ENCODE measurements at places on chromosomes 6 and 20.

DNA sequence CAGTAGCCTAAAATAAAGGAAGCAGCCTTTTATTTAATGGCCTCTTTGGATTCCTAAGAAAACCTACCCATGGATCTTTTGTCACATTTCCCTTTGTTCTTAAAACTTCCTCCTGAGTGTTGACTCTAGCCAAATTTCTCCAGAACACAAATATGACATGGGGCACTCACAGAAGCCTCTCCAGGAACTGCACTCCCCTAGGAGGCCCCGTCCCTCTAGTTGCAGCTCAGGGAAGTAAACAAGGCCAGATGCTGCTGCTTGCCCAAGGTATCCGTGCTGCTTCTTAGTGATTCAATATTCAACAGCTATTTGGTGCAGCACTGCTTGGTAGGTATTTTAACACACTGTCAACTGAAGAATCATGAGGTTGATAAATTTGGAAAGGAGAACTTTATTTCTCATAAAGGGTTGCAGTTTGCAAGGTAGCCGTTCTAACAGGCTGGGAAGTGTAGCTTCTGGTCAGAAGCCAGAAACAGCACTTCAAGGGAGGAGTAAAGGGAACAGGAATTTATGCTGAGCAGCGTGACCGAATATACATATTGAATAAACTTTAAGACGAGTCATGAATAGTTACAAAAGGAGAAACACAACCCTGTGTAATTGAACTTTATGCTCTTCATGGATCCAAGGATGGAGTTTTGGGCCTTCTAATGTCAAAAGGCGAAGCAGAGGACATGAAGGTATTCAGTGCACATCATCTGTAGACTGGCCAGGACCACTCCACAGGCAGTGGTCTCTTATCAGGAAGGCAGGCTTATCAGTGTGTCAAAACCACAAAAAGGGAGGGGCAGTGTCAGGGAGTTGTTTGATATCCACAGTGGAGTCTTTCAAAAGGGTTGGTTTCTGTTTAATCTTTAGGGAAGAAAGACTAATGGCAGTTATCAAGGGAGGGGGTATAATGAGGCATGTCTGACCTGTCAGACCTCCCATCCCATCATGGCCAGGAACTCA, 63.3 kb downstream of the CD24 start:
- DNase-seq = peak; percentile 65

DNA sequence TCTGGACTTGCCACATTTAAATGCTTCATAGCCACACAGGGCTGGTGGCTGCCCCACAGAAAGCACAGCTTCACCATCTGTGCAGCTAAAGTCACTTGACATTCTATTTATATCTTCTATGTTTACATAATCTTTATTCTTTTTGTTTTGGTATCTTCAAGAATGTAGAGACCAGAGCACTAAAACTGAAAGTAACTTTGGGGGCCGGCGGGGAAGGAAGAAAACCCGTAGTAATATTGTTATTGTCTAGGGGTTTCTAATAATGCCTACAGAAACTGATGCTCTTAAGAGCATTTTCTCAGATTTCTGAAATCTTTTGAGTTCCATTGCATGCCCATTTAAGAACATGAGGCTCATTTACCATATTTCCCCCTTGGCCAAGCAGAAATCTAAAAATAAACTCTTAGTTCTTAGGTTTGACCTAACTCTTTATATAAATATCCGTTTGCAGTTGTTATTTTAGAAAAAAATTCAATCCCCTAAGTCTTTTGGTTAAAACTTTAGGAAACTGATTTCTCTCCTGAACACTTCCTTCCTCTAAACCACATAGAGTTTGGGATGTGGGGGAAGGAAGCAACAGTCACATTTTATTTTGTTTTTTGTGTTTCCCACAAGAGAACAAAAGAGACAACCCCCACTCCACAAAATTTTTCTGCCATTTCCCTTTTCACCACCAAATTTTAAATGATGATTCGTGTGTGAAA, 207.6 kb downstream of the OGFRL1 start:
- no peak for DNase-seq

GRCh38 chr20:3227506-3227905, 11.5 kb downstream of the SLC4A11 start:
- no peak for DNase-seq

- DNase-seq = no peak
Observed at GRCh38 chr6:11366183-11366933, 133.9 kb upstream of the NEDD9 start.

- DNase-seq = peak; percentile 95
Observed at GRCh38 chr20:39885975-39886649, 802.9 kb downstream of the MAFB start.

DNA sequence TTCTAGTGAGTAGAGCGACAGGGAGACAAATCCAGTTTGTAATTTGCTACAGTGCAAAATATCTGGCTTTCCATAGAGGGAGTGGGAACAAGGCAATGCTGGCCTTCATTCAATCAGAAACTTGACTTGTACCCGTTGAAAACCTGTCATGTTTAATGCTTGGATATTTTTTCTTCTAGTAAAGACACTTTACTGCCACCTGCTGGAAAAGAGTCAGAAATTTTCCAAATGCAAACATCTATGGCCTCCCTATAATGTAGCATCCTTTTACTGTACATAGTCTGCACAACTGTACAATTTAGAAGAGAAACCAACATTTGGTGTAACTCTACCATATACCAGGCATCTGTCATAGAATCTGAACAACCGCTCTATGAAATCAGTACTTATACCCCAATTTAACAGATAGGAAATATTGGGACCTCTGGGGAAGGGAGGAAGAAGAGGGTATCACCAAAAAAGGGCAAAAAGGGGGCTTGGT, 16.7 kb upstream of the TBC1D20 start:
- peak; percentile 62 for DNase-seq

- DNase-seq = no peak
Observed at GRCh38 chr6:145539831-145540230, 195.5 kb downstream of the EPM2A start.

GRCh38 chr6:110658631-110659211, 156.5 kb downstream of the CDK19 start:
- no peak for DNase-seq

- no peak for DNase-seq
Observed at GRCh38 chr6:34340394-34340793, 52.1 kb downstream of the NUDT3 start.

DNA sequence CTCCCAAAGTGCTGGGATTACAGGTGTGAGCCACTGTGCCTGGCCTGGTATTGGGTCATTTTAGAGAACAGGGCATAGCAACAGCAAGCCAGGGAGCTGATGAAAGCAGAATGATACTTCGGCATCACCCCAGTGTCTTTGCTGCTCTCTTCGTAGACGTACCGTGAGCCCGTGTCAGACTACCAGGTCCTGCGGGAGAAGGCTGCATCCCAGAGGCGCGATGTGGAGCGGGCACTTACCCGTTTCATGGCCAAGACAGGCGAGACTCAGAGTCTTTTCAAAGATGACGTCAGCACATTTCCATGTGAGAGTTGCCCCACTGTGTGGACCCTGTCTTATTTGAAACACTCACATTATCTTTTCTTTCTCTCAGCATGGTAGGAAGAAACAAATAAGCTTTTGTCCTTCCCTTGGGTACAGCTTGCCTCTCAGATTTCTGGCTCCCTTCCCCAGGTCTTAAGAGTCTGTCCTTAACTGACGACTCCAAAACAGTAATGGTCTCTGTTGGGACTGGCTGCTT, 15.9 kb downstream of the TAF8 start:
- no peak for DNase-seq

DNA sequence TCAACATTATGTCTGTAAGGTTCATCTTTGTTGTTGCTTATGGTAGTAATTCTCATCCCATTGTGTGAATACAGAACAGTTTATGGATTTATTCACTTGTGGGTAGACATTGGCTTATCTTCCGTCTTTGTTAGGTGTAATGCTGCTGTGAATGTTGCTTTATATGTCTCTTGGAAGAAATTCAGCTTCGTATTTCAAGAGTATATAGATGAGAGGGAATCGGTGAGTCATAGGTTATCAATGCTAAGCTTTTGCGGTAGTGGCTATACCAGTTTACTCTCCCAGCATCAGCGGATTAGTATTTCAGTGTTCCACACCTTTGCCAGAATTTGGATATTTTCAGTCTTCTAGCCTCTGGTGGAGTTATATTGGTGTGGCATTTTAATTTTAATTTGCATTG, 77.8 kb downstream of the ZFAND3 start:
- peak; percentile 79 for DNase-seq

- peak; percentile 42 for DNase-seq
Observed at GRCh38 chr6:105072798-105073199, 107.0 kb downstream of the POPDC3 start.

DNA sequence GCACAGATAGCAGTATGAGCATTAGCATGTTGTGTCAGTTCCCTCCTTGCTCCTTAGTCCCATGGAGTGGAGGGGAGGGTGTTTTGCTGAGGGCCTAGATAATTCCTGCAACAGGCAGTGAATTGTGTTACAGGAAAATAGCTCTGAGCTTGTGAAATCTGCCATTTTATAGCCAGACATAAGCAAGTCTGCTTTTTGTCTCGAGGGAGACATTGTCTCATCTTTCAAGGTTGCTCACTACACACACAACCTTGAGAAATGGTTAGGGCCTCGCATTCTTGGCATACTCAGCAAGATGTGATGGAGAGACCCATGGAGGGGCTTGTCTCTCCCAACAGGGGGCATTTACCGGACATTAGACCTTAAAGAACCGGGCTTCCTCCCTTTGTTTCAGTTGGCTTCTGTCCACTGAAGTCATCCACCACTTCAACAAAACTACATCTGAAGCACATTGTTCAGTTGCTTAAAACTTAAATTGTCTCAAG, 108.0 kb upstream of the FOXO3 start:
- peak; percentile 68 for DNase-seq

- no peak for DNase-seq
Observed at GRCh38 chr6:113642714-113643406, 214.3 kb upstream of the MARCKS start.

DNA sequence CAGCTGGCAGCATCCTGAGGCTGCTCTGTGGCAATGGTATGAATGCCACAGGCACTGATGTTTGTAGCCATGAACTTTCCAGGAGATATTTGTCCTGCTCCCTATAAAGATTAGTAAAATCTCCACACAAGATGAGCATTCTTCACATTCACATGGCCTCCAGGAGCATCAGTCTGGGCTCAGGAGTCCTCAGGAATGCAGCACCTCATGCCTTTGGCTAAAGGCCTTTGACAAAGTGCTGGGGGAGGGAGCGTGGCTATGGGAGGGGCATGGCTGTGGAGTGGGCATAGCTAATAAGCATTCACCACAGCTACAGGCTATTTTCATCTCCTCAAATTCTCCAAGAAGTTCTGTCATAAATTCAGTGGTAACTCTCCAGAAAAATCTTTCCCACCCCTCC, 90.5 kb upstream of the LY86 start:
- peak; percentile 77 for DNase-seq

- DNase-seq = peak; percentile 88
Observed at GRCh38 chr6:6676910-6677441, 88.5 kb downstream of the LY86 start.

DNA sequence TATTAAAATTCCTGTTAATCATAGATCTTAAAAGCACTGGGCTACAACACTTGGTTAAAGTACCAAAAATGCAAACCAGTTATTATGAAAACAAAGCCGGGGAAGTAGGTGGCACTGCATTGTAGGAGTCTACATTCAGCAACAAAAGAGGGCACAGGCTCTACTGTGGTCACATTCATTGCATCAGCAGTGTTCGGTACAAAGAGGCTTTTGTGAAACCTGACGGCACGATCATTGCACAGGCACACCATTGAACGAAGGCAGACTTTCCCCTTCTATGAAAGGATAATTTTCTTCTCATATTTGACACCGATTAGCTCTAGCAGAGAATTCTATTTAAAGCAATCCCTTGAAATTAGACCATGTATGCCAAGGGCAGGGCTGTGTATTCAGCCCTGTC, 44.6 kb upstream of the AGPAT4 start:
- DNase-seq = no peak

GRCh38 chr6:12543953-12544352, 172.6 kb upstream of the PHACTR1 start:
- DNase-seq = no peak

GRCh38 chr6:21639316-21639715, 45.8 kb downstream of the SOX4 start:
- no peak for DNase-seq

DNA sequence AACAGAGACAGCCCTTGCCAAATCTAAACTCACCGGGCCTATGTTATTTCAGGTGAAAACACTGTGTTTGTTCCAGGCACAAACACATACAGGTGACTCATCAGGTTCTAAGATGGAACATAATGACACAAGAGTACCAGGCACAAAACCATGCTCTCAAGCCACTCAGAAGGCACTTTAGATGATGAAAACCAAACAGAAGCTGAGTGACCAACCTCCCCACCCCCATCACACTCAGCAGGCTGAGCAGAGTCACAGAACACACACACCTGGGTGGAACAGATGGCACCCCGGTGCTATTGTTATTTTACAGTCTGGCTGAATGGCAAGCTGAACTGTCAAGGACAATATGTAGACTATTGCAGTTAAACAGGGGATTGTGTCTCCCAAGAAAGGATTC, 20.6 kb upstream of the NKX2-2 start:
- no peak for DNase-seq

- no peak for DNase-seq
Observed at GRCh38 chr6:118781897-118782296, 112.1 kb upstream of the ASF1A start.

GRCh38 chr6:33705268-33705885, 6.1 kb downstream of the UQCC2 start:
- no peak for DNase-seq

GRCh38 chr6:148513145-148514071, 170.8 kb downstream of the SASH1 start:
- peak; percentile 40 for DNase-seq

- DNase-seq = peak; percentile 43
Observed at GRCh38 chr20:3461211-3461771, 9.5 kb upstream of the ATRN start.

Data from mesendoderm (in vitro differentiated cells).